Activated T-cell treated with anti-CD3 and anti-CD28 coated beads, Interleukin-2, amount 50 U/mL, for 48 hours (primary cell): ENCODE measurements at places on chromosomes 6 and 20.

- peak; percentile 4 for DNase-seq
Measured at GRCh38 chr6:170206851-170207431, 83.9 kb downstream of the DLL1 start.

- DNase-seq, result no peak
Measured at GRCh38 chr6:138685257-138685656, 88.3 kb upstream of the CCDC28A start.

DNA sequence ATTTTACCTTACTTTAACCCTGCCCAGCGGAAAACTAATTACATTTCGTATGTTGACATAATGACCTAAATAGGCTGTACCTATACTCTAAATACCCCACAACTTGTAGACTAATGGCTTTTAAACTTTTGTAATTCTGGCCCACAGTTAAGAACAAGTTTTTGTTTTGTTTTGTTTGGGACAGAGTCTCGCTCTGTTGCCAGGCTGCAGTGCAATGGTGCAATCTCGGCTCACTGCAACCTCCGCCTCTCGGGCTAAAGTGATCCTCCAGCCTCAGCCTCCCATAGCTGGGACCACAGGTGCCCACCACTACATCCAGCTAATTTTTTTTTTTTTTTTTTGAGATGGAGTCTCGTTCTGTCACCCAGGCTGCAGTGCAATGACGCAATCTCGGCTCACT is 5.7 kb upstream of the SASH1 start:
- no peak for DNase-seq

DNA sequence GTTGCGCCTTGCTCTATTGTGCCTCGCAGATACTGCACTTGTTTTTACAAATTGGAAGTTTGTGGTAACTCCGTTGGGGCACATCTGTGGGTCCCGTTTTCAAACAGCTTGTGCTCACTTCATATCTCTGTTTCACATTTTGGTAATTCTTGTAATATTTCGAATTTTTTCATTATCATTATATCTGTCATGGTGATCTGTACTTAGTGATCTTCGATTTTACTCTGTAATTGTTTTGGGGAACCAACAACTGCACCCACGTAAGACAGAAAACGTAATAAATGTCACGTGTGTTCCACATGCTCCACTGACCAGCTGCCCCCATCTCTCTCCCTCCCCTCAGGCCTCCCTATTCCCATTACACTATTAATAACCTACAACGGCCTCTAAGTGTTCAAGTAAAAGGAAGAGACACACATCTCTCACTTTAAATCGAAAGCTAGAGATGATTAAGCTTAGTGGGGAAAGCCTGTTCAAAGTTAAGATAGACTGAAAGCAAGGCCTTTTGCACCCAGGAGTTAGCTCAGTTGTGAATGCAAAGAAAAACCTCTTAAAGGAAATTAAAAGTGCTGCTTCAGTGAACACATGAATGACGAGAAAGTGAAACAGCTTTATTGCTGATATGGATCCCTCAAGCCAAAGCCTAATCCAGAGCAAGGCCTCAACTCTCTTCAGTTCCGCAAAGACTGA is 26.9 kb downstream of the TTLL2 start:
- peak; percentile 28 for DNase-seq

- DNase-seq, result peak; percentile 39
Measured at GRCh38 chr20:53903652-53903987, 166.8 kb downstream of the BCAS1 start.

- no peak for DNase-seq
Measured at GRCh38 chr6:150251566-150252186, 108.8 kb downstream of the PPP1R14C start.

DNA sequence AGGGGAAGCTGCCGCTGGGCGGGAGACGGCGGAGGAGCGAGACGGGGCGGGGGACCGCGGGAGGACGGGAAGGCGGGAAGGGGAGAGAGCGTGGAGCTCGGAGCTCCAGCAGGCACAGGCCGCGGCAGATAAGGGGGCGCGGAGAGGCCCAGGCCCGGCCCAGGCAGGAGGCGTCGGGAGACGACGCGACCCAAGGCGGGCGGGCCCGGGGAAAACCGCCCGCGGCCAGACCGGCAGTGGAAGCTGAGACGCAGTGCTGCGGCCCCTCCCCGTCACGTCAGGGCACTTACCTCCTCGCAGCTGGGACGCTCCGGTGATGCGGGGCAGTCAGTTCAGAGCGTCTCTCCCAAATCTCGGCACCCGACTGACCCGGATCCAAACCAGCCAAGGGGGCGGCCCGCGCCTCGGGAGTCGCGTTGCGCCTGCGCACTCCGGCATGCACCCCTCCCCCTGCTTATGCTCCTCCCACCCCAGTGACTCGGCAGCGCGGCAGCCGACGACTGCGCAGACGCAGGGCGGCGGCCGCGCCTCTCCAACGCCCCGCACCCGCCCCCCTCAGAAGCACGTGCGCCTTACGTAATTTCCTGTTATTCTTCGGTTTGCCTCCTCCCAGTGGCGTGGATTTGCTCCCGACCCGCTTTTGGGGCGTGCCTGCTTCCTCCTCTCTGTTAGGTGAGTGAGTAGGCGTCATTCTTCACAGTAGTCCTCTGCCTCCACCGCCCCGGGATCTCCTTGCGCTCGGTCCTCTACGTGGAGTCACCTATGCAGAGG is at the start of gene OSER1:
OSER1 (minus strand) TSS at position 366 of the 771 bp plus-strand sequence. CDS start 3,814 bp downstream, outside the sequence.
- DNase-seq, result peak; percentile 98

GRCh38 chr6:22141241-22141745 is 155.5 kb downstream of the PRL start:
- DNase-seq, result no peak

DNA sequence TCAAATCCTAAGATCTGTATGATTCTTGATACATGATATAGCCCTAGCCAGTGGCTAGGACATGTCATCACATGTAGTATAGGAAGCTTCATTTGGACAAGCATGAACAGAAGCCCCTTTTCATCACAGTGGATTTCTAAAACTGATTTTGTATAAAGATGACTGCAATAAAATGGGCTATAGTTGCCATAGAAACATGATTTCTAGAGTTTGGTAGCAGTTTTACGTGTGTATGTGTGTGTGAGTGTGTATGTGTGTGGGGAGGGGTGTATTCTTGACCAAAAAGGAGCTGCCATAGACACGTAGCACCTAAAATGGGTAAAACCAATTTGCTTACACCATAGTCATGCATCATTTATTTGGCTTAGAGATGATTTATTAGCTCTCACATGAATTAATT is 200.5 kb upstream of the CNR1 start:
- no peak for DNase-seq

GRCh38 chr20:32972181-32973076 is 31.8 kb downstream of the SUN5 start:
- peak; percentile 80 for DNase-seq
